Vagina (tissue), 2 donors: ENCODE measurements at places on chromosomes 16 and 17.

DNA sequence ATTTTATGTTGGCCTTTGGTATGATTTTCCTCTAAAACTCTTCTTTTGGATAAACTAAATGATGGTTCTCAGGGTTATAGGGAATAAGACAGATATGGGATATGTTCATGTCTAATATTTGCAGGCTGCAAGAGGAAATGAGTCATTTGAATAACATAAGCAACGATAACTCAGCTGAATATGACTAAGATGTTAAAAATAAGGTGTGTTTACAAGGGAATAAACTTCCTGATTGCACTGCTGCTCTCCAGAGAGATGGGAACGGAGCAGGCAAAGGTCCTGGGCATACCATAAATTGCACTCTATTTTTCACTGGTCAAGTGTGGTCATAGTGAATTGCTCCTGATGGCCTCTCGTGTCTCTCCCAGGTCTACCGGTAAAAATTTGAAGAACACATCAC, 666.2 kb downstream of the TOX3 start:
- no peak for DNase-seq

DNA sequence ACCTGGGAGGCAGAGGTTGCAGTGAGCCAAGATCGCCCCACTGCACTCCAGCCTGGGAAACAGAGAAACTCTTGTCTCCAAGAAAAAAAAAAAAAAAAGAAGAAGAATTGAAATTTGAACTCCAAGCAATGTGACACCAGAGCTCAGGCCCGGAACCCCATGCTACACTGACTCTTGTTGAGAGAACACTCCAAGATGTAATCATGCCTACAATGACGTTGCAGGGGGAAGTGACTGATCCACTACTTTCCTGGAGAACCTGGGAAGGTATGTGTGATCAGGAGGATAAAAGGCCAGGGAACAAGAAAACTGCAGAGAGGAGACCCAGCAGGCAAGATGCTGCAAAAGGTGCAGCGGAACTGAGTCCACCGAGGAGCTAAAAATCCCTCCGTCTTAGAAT, 57.9 kb downstream of the ADCY9 start:
- no peak for DNase-seq

DNA sequence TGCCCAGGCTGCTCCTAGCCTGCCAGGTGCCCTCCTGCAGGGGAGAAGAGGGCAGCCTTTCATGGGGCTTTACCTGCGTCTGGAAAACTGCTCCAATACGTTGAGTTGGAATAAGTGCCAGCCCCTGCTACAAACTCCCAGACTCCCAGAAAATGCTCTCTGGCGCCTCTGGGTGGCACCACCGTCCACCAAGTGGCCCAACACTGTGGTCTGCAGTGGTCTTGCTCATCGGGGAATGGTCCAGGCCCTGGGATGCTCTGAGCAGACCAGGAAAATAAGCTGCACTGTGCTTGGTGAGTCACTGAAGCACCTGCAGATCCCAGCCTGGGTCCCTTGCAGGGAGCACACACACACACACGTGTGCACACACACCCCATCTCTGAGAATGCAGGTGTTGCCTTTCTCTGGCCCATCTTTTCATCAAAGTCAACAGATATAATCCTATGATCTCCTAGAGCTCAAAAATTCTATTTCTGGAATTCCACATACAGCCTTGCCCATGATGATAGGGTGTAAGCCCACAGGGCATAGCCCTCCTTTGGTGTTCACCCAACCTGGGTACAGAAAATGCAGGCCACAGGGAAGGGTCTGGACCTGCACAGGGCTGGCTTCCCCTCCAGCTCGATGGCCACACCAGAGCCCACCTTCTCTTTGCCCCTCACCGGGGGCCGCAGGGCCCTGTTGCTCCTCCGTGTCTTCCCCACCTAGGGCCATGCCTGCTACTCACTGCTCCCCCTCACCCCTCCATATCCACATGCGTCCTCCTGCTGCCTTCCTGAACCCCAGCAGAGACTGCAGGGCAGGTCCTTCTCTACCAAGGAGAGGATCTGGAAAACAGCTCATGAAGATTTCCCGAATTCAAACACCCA, 20.5 kb downstream of the CDIP1 start:
- DNase-seq: no peak

- no peak for DNase-seq
Measured at GRCh38 chr16:87484487-87485331, 8.1 kb downstream of the ZCCHC14 start.

DNA sequence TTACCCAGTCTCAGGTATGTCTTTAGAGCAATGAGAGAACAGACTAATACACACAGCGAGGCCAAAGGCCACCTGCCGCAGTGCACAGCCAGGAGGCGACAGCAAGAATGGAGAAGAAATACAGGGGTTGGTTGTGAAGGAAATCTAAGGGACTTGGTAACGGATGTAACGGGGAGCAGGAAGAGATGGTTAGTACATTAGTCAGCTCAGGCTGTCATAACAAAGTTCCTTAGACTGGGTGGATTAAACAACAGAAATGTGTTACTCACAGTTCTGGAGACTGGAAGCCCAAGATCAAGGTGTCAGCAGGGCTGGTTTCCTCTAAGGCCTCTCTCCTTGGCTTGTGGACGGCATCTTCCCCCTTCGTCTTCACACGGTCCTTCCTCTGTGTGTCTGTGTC, 47.1 kb downstream of the TVP23C start:
- DNase-seq: no peak

DNA sequence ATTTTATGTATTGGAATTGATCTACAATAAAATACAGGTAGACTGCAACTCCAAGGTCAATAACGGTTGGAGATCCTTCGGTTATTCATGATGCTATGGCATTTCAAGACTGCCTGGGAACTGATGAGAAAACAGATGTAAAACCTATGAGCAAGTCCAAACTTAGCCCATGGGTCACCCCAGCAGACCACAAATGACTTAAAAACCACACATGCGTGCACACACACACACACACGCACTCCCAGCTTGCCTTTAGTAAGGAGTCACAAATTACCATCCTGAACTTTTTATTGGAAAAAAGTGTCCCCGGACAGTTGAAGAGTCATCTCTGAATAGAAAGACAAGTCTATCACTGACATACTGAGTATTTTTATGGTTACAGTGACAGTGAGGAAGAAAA, 26.7 kb downstream of the TRIM25 start:
- DNase-seq: no peak

- DNase-seq: no peak
Measured at GRCh38 chr16:2142942-2143877, 5.2 kb upstream of the RAB26 start.

GRCh38 chr17:40024901-40025300, 9.7 kb downstream of the CSF3 start:
- DNase-seq: no peak

DNA sequence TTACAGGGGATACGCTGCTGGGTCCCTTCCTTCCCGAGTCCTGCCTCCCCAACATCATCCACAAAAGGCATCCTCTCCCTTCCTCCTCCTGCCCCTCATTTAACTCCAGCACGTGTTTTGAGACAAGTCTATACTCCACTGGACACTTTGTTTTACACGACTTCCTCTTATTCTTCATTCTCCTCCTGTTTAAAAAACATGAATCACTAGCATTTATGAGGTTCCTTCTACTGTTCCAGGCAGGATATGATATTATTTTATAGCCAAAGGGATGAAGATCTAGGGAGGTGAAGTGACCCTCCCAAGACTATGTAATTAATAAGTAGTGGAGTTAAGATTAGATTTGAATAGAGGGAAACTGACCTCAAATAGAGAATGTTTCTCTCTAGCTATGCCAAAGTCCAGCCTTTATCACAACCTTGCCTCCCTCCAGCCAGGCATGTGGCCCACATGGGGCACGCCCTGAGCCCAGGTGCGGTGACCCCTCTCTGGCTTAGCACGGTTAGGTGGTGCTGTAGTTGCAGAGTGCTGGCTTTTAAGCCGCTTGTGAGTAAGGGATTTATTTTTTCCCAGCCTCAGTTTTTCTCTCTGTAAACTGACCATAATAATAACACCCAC, 1.3 kb upstream of the HSD17B2 start:
- DNase-seq: no peak

- no peak for DNase-seq
Measured at GRCh38 chr16:66549284-66550131, at the start of gene TK2. Gene TK2 (minus strand): TSS chr16:66550122. CDS start chr16:66550061, 61 bp downstream.

GRCh38 chr16:83296505-83296904, 511.3 kb upstream of the HSBP1 start:
- no peak for DNase-seq

GRCh38 chr17:82864713-82865248, 25.0 kb upstream of the ZNF750 start:
- no peak for DNase-seq

- DNase-seq: no peak
Measured at GRCh38 chr17:66943484-66943883, 21.0 kb upstream of the CACNG4 start.

- DNase-seq: no peak
Measured at GRCh38 chr17:58352596-58353388, 791 bp upstream of the SUPT4H1 start.

- DNase-seq: no peak
Measured at GRCh38 chr16:15141586-15141985, 47.5 kb upstream of the RRN3 start.

DNA sequence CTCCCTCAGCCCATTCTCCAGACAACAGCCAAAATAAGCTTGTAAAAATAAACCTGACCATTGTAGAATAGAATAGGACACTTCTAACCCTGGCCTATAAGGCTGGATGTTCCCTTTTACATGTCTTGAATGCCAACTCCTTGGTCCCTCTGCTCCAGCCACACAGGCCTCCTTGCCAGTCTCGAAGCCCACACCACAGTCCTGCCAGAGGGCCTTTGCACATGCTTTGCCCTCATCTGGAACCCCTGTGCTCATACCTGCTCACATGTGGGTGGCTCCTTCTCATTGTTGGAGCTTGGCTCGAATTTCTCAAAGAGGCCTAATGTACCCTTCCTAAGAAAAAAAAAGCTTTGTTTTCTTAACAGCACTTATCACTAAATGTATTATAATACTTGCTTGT, 5.4 kb upstream of the SLC12A3 start:
- no peak for DNase-seq

DNA sequence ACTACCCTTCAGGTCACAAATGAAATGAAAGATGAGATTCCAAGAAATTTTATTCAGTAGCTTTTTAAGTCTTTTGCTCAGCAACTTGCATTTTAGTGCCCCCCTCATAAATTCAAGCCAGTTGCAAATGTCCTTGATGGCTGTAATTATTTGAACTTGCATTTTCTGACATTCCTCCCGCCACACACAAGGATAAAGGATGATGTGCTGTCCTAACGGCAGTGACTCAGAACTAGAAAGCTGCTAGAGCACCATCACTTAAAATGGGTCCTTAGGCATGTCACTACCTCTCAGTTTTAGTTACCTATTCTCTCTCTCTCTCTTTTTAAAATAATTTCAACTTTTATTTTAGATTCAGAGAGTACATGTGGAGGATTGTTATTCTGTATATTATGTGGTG, 306.7 kb downstream of the CNTNAP4 start:
- DNase-seq: no peak

DNA sequence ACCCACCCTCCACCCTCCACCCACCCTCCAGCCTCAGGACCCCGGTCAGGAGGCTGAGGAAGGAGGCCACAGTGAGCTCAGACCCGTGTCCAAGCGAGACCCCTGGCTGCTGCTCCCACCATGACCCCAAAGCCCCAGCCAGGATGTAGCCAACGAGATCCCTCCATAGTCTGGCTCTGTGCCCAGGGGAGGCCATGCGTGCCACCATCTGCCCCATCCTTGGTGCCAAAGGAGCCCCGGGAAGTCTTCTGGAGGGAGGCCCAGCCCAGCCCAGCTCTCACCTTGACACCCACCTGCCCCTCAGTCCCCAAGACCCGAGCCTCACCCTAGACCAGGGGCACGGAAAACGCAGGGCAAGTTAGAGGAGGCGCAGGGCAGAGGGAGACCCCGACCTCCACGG, 34.2 kb downstream of the PIEZO1 start:
- DNase-seq: no peak

DNA sequence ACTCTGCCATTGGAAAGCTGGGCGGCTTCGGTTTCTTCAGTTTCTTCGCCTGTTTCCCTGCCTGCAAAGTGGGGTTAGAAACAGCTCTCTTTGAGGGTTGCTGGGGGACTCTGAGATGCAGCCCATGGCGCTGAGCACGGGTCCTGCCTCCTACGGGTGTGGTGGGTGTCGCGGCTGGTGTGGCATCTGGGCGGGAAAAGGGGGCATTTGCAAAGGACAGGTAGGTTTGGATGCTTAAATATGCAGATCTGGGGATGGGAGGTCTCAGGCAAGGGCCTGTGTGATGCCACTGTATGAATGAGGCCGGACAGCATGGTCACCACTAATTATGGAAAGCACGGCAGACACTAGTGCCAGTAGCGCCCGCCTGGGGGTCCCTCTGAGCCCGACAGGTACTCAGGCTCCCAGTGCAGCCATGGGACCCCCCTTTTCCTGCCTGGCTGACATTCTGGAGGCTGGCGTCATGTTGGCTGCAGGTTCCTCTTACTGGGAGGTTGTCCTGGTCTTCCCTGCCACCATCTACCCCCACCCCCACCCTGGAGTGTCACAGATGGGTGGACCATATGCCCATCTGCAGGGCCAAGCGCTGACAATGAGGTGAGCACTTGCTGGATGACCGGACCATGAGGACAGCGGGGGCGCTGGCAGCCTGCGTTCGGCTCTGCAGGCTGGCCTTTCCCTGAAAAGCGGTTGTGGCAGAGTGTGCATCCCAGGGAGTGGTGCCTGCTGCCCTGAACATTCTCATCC, 237.7 kb downstream of the SEC14L1 start:
- no peak for DNase-seq

DNA sequence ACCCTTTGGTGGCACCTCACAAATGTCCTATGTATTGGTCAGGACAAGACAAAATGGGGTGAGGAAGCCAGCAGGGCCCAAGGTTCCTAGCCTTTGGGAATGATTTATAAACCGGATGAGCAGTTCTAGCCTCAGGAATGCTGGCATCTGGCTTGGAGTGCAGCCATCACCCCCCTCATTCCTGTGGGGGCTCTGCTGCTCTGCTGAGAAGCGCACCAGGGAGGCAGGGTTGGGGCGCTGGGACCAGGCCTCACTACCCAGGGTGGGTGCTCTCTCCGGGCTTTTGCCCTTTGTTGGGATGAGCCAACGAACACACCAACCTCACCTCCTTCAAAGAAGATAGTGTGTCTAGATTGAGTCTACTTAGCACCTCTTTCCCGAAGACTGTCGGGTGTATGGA, 39.2 kb downstream of the TMEM11 start:
- DNase-seq: peak; percentile 55

GRCh38 chr17:72334205-72334604, 213.4 kb downstream of the SOX9 start:
- no peak for DNase-seq

GRCh38 chr17:45294506-45294905, 22.3 kb downstream of the MAP3K14 start:
- DNase-seq: no peak

DNA sequence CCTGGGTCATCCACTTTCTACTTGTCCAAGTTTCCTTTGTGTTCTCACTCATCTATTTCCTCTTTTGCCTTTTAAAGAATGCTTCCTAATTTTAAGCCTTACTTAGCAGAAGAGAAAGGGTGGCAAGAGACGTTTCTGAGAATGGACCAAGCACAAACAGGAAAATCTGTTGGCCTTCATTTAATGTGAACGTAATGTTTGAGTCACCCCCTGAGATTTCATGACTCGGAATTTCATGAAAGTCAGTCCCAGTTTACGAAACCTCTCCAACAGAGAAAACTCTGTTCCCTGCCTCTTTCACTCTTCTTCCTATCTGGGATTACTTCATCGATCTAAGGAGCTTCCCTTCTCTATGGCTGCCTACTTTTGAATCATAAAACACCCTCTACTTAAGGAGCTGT, at the start of gene CD300E:
Gene CD300E (minus strand): TSS at position 46 of the 401 bp plus-strand sequence. CDS start 117 bp downstream, outside the sequence.
- DNase-seq: no peak

- DNase-seq: no peak
Measured at GRCh38 chr17:14133104-14133503, 63.8 kb downstream of the COX10 start.
